Stimulated activated CD8-positive, alpha-beta memory T cell treated with anti-CD3 and anti-CD28 coated beads, Interleukin-4, amount 100 ng/mL, for 1 hour (primary cell): ENCODE measurements at places on chromosomes 7 and 10.

DNA sequence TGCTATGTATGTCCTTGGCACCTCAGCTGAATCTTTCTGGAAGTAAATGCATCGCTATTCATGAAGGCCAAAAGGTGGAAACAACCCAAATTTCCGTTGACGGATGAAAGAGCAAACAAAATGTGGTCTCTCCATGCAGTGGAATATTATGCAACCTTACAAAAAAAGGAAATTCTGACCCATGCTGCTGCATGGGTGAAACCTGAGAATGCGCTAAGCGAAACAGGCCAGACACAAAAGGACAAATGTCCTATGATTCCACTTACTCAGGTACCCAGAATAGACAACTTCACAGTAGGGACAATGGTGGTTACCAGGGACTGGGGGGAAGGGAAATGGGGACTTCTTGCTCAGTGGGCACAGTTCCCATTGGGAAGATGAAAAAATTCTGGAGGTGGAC is 158.8 kb downstream of the CAMK1D start:
- DNase-seq = no peak

DNA sequence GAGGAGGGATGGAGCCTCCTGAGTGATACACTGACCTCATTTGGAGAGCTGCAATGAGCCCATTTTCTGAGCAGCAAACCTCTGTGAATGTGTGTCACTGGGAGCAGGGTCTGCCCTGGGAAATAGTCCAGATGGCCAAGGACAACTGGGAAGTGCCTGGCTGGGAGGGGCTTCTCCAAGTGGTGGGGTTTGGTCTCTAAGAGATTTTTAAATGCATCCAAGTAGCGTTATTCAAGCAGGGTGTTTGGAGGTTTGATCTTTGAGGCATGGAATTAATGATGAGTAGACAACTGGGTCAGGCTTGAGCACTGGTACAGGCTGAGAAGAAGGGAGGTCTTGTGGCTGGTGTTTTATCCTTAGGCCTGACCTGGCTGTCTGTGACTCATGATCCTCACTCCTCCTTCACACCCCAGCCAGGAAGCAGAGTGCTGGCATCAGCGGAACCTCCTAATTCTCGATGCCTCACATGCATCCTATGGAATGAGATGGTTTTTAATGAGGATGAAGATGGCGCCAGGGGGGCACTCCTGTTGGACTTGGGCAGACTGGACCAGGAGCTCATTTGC is 3.3 kb downstream of the GOLGA7B start:
- no peak for DNase-seq

DNA sequence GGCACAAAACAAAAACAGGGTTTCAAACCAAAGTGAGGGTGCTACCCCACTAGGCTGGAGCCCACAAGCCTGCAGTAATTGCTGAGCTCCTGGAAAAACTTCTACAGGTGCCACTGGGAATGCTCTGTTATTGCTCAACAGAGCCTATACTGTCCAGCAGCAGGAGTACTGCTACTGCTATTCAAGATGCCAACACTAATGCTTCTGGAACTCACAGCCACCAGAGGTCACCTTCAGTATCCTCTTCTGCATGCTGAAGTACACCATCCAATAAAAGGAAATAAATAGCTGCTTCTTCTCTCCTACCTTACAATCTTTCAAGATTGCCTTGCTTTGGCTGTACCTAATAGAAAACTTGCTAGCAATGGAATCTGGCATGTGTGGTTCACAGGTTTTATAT is 222.0 kb downstream of the LRRN3 start:
- no peak for DNase-seq

GRCh38 chr10:25178411-25178810 is 3.6 kb downstream of the GPR158 start:
- DNase-seq = no peak

GRCh38 chr7:3825491-3825890 is 524.4 kb downstream of the SDK1 start:
- no peak for DNase-seq
